AG09309 (cell line): ENCODE measurements at places on chromosomes 12 and 14.

DNA sequence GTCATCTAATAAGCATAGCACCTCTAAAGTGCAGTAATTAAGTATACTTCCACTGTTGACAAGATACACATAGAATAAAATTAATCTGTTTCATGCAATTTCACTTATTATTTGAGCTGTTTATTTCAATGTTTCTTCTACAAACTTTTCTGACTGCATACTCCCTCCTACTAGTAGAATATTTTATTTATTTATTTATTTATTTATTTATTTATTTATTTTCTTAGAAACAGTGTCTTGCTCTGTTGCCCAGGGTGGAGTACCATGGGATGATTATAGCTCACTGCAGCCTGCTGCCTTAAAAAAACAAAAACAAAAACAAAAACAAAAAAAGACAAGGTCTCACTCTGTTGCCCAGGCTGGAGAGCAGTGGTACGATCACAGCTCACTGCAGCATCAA is 68.4 kb upstream of the KITLG start:
- no peak for DNase-seq

DNA sequence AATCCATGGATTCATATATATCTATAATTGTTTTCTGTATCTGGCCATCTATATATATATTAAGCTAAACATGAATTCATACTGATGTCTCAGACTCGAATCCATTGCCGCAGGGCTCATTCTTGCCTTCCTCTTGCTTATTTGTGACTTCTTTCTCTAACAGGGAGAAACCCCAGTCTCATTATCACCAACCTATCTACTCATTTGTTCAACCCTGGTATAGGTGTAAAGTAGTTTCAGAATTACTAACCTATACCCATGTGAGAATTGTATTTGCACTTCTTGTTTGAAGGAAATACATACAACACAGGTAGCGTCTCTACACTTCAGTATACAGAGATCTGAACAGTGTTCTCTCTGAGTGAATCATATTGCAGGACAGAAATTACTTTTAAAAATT is 77.7 kb downstream of the PTPN11 start:
- no peak for DNase-seq

DNA sequence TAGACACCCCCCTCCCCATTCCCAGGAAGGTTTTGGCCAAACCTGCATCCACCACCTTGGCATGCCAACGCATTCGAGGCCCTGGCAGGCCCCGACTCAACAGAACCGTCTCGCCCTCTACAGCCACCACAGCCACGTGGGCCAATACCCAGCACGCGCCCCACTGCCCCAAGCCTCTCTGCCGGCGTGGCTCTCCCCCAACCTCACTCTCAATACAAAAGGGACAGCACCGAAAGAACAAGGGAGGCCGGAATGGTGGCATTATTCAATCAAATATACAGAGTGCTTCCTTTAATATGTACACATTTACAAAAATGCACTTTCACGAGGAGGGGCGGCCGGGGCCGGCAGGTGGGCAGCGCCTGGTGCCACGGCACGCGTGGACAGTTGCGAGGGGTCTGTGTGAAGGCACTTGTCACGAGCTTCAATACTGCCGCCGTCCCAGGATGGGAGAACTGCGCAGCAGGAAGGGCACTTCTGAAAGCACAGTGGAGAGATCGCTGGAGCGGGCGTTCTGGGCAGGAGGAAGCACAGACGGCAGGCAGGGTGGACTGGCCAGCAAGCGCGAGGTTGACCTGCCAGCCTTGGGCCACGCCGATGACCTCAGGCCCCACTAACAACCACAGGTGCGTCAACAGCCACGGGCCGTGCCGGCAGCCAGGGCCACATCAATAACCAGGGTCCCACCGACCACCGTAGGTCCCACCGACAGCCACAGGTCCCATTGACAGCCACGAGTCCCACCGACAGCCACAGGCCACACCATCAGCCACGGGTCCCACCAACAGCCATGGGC is 26.9 kb downstream of the JAG2 start:
- no peak for DNase-seq

GRCh38 chr14:90518069-90518940 is 121.5 kb downstream of the CALM1 start:
- no peak for DNase-seq

GRCh38 chr12:122123761-122124145 is 45.2 kb downstream of the MLXIP start:
- DNase-seq: no peak

- DNase-seq: no peak
Measured at GRCh38 chr12:13085968-13086686, 17.3 kb downstream of the GSG1 start.

DNA sequence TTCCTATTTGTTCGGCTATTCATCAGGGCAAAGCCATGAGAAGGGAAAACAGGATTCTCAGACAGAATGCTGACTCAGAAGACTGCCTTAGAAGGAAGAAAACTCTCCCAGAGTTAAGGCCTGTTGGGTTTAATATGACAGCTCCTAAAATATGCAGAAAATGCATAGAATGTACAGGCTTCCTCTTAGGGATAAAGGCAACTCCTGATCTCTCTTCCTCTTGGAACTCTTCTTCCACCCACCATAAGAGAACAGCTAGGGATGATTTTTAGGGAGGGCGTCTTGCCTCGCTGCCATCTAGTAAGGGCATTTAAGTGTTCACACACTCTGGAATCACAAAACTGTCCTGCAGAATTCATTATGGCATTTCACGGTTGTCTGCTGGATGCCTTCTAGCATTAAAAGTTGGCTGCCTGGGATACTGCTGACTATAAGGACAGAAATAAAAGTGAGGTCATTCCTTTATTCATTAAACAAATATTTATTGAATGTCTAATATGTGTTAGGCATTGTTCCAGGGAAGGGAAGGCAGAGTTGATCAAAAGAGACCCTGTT is 73.7 kb downstream of the DCAF5 start:
- DNase-seq: no peak

- no peak for DNase-seq
Measured at GRCh38 chr14:69922198-69922597, 43.0 kb downstream of the SMOC1 start.

GRCh38 chr12:51845482-51845881 is 3.0 kb downstream of the FIGNL2 start:
- DNase-seq: no peak

DNA sequence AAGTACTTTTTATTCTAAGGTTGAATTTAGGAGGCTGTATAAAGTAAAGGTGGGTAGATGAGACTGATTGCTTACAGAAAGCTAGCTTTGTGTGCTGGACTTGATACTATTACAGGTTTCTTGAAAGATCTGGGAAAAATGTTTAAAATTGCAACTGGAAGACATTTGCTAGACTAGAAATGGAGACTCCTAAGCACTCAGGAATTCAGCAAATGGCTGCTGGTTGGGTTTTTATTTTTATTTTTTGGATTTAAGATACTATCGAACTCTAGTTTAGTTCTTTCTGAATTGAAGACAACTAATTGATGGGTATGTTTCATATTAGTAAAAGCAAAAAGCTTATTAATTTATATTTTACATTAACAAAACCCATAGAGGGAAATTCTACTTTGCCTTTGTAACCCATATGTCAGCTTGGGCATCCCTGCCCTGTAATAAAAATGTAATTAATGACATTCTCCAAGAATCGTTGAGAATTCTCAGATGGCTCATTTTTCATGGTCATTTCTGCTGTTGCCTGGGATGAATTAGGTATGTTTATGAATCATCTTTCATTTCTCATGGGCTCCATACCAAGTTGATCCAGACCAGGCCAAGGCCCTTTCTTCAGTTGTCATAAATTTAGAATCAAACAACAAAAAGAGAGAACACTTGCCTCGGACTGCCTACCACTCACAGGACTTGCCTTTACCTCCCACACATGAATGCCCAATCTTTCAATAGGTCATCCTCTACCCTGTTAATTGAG is 102.1 kb downstream of the ERGIC2 start:
- DNase-seq: no peak

DNA sequence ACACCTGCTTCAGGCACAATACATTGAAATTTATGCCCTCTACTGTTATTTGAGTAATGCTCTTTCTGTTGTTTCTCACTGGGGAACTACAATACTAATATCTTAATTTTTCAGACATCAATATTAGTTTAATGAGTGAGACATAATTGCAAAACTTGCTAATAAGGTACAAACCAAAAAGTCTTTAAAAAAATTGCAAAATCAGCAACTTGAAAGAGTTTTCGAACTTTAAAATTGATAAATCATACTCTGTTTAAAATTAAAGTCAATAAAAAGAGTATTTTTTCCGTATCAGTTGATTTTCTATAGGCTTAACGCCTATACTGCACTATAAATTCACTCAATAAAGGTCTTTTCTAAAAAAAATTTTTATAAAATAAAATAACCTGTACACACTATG is 1735.9 kb upstream of the SEL1L start:
- no peak for DNase-seq

GRCh38 chr14:64704143-64704742 is at the start of gene PLEKHG3:
TSS of gene PLEKHG3 (plus strand) at chr14:64704424. CDS start at chr14:64727632, 23,208 bp downstream.
- DNase-seq: no peak

- no peak for DNase-seq
Measured at GRCh38 chr12:27644158-27644845, 51.9 kb upstream of the REP15 start.

DNA sequence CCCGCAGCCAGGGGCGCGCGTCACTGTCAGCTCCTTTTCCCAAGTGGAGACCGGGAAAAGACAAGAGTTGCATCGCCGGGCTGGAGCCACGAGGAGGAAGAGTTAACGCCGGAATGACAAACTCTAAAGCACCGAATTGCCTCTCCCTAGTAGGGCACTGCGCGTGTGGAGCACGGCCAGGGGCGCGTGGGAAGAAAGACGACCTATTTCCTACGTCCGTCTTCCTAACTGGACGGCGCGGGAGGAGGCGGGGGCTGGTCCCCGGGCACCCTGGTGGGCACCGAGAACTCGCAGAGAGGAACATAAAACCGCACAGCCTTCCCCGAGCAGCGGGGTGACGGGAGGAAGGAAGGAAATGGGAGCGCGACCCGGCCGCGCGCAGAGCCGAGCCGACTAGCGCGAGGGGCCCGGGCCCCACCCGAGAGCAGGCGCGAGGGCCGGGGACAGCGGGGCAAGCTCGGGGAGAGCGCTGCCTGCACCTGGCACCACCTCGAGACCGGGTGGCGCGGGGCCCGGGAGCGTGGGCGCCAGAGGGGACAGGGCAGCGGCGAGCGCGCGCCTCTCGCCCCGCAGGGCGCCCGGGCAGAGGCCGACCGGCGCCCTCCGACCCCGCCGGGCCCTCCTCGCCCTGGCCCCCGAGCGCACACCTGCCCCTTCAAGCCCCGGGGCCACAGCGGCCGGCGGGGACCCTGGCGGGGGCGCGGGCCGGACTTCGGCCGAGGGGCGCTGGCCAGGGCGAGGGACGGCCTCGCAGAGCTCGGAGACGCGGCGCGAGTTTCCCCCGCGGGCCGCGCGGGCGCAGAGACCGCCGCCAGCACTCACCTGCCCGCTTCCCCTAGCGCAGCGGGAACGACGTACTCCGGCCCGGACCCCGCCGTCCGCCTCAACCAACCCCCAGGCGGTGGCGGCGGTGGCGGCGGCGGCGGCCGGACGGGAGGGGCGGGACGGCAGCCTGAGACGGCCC is at the start of gene SETD3:
Gene SETD3 (minus strand): TSS at position 954 of the 964 bp plus-strand sequence. CDS start 15,054 bp downstream, outside the sequence.
- DNase-seq: peak; percentile 24
